ENCODE measurements at places on chromosomes 12 and 14.

- no peak for DNase-seq
Observed at GRCh38 chr12:131452444-131452860, 258.4 kb upstream of the SFSWAP start.

DNA sequence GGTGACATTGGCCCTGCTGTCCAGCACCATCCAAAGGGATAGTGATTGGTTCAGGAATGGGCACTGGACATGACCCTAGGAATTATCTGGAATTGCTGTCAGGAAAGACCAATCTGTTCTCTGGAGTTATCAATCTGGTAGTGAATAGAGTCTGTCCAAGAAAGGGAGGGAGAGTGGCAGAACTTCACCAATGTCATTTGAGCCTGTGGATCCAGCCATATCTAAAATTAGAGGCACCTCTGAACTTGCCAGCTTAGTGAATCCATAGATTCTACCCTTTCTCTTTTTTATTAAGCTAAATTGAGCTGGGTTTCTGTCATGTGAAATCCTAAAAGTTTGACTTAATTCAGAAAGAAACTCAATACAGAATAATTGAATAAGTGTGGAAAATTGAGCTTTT lies 93.9 kb downstream of the NKX2-1 start:
- DNase-seq, result no peak

- DNase-seq, result no peak
Observed at GRCh38 chr14:98573082-98573481, 698.9 kb downstream of the BCL11B start.

DNA sequence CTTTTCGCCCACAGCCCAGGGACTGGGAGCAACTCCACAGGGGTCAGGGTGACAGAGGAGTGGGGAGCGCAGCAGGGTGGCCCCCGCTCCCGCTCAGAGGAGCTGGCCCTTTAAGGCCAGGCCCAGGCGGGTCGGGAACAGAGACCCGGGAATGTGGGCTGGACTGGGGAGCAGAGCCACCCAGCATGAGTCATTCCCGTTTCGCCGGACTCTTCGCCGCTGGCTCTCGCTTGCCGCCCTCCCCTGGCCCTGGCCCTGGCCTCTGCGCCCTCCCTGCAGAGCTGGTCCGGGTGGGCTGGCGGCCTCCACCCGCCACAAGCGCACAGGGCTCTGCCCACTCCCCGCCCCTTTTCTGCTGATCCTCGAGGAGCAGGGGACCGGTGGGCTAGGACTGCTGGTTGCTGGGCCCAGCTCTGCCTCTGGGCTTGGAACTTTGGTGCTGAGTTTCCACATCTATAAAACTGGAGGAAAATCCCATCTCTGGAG lies 92.8 kb downstream of the NINJ2 start:
- peak; percentile 78 for DNase-seq

GRCh38 chr12:53862831-53863230 lies 75.8 kb upstream of the HOXC13 start:
- peak; percentile 41 for DNase-seq

GRCh38 chr12:121536899-121537813 lies 43.7 kb downstream of the KDM2B start:
- DNase-seq, result peak; percentile 67

DNA sequence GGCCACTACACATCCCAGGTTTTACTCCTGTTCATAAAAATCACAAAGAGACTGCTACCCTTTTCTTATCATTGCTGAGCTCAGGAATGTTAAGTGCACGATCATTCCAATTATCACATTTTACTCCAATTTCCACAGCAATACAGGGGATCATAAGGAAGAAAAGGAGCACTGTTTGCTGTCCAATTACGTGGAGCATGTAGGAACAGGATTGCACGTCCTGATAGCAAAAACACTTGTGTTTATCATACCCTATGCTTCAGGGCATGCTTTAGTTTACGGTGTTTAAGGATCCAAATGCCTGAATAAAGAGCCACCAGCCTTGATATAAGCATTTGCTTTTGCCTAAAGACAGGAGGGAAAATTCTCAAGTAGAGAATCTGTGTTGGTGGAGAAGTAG lies 155.4 kb upstream of the EGLN3 start:
- DNase-seq, result no peak

DNA sequence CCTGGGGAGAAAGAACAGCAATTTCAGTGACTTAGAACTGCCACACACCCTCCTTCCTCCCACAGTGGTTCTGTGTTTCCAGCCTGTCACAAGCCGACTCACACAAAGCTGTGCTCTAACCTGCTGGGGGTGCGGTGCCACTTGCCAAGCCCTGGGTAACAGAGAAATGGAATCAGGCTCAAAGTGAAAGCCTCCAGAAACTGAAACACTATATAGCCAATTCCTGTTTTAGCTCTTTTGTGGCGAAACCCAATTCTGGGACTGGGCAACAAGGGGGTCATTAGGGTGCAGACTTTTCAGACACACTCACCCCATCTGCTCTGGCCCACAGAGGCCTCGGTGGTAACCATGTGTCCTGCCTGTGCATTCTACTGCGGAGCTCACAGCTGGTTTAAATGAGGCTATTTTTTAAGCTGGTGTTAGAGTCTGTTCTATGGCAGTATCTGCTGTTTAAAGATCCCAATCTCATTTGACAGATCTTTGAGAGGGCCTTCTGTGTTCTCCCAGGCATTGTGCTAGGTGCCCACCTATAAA lies 15.2 kb upstream of the ACTR6 start:
- DNase-seq, result no peak

- no peak for DNase-seq
Observed at GRCh38 chr12:75613981-75614380, 102.6 kb upstream of the KRR1 start.

DNA sequence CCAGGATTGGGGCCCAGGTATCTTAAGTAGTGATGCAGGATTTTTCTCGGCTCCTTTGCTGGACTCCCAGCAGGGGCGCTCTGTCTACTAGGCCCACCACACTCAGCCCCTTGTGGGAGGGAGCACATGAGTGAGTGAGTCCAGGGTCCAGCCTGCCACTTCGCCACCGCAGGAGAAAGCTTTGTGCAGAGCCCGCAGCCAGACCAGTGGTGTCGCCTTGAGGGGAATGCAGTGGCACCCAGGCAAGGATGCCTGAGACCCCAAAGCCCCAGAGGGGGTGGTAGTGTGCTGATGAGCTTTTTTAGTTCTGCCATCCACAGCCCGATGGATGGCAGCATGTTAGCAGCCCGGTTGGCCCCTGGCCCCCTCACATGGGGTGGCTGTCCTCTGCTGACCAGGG lies 5.4 kb upstream of the MRPS35 start:
- DNase-seq, result no peak

DNA sequence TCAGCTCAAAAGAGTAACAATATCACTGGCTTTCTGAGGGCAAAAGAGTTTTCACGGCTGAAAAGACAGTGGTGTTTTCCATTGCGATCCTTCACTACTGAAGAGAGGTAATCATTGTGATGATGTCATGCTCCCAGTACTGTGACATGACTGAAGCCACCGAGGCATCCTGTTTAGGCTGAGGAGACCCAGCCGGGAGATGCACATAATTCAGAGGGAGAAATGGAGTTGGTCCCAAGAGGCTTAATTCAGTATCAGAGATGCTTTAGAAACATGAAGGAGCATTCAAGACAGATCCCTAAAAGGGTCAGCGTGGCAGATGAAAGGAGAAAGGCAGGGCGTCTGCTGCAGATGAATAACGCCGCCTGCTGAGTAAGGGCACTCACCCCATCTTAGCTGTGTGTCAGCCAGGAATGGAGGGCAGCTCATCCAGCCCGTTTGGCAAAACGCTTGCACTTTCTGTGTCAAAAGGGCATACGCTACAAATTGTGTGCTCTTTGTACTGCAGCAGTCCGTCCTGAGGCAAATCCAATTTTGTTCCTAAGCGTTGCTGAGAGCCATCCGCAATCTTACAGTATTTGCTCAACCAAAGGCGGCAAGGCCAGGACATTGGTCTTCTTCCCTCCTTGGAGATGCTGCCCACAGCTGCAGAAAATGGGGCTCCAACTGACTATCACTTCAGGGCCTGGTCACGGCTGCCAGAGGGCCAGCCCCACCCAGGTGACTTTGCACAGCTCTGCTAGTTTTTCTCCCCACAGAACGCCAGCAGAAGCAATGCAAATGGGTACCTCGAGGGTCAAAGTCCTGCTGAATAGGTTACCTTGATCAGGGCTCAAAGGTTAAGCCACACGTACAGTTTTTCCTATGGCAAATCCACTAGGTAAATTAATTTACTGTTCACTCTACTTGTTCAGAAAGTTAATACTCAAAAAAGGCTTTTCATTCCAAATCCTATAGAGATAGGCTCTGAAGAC lies 23.5 kb downstream of the CCDC92 start:
- no peak for DNase-seq

- DNase-seq, result no peak
Observed at GRCh38 chr14:104686624-104687517, 2.5 kb upstream of the INF2 start.
